ENCODE measurements at places on chromosomes 7 and 10. TPM values are rescaled to one million over a fixed set of nuclear protein-coding genes. Genes with fewer than 3 reads are reported as not detected.

- DNase-seq: no peak
These were observed 75.8 kb upstream of the MRLN start for GRCh38 chr10:59829024-59829423.

GRCh38 chr10:106573106-106573505 lies 591.4 kb downstream of the SORCS1 start:
- no peak for DNase-seq

GRCh38 chr7:91292506-91292905 lies 28.3 kb downstream of the FZD1 start:
- DNase-seq: no peak

DNA sequence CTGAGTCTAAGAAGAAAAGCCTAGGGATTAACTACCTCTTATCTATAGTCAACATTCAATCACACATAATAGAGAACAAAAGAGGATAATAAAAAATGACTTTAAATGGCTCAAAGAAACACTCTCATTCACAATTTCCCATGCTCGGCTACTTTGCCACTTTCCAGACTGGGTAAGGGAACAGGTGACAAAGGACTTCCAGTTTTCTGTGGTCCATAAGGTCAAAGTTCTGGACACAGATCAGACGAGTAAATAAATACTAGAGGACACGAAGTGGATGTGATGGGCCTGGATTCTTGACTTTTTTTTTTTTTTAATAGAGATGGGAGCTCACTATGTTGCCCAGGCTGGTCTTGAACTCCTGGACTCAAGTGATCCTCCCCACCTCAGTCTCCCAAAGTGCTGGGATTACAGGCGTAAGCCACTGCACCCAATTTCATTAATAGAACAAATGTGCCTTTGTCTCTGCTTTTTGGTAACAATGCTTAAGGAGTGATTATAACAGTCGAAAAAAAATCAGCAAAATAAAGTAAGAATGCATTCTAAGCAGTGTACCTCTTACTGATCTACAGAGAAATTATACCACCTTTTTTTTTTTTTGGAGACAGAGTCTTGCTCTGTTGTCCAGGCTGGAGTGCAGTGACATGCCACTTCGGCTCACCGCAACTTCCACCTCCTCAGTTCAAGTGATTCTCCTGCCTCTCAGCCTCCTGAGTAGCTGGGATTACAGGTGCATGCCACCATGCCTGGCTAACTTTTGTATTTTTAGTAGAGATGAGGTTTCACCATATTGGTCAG lies 70.6 kb downstream of the WAPL start:
- DNase-seq: no peak

- DNase-seq: no peak
These were observed 27.1 kb downstream of the ABCB4 start for GRCh38 chr7:87448388-87448787.

DNA sequence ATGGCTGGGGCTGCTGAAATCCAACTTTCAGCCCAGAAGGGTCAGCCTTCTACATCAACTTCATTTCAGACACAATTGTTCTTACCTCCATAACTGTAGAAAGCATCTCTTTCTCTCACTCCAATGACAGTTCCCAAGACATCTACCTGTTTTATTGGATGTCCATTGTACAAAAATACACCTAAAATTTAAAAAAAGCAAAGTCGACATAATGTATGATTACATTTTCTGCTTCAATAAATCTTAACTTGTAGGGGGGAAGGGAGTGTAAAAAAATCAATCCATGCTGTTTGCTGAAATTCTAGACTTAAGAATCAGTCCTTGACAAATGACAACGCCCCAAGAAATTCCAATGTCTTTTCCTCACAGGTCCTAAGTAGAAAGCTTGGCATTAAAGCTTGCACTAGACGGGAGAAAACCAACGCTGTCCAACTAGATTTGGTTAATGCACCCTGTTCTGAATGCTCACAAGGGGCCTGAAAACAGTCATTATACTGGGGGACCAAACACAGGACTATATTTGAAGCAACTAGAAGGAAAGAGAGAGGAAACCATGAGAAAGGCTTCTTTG lies 7.5 kb downstream of the STN1 start:
- no peak for DNase-seq

- no peak for DNase-seq
These were observed 138.2 kb downstream of the PLCE1 start for GRCh38 chr10:94131885-94132284.

DNA sequence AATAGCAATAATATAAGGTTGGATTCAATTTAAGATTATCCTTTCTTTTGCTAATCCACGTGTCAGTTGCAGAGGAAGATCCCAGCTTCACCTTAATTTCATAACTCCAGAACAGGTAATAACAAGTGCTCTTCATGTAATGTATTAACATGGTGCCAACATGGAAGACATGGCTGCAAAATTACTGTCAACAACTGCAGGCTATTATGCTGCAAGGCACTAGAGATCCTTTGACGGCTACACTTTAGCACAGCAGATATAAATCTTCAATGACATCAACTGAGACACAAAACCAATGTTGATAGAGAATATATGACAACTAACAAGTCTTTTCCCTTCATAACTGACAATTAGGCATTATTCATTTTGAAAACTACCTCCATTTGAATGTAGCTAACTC lies 96.1 kb downstream of the RNF133 start:
- DNase-seq: no peak

GRCh38 chr10:80599424-80599847 lies 61.7 kb downstream of the SH2D4B start:
- no peak for DNase-seq

GRCh38 chr10:70738006-70738760 lies 47.0 kb downstream of the TBATA start:
- no peak for DNase-seq

DNA sequence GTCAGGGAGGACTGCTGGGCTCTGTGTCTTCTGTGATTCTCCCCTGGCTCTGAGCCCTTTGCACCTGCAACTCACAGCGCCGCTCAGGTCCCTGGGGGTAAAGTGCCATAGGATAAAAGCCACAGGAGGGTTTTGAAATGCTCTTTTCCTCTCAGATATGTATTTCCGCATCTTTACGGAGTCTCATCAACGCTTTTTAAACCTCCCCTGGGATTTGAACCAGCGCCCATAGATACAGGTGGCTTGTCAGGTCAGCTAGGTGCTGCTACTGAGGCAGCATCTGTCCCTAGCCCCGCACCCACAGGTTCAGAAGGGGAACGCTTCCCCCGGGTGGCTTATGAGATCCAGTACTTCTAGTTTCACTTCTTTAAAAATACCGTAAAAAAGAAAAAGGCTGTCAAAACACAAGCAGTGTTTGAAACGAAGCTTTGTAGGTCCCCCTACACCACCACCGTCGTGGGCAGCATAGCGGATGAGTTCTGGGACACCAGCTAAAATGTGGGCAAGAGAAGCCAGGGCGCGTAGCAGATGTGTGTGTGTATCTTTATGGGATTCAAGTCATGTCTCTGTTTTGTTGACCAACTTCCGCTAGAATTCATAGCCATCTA lies 173.5 kb downstream of the CUX1 start:
- DNase-seq: no peak

DNA sequence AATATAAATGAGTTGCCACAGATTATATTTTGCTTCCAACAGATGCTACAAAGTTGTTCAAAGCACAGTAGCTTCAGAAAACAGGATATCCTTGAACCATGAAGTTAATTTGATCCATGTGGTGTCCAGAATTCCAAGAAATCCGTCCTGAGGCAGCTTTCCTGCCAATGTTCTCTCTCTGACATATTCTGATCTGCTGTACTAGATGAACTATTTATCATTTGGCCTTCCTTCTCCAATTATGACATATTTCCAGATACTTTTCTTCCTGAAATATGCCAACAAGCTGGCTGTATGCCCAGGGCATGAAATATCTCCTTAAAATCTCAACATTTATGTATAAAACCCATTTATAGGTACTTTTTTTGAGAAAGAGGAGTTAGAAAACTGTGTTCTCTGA lies 141.1 kb downstream of the SPAG6 start:
- no peak for DNase-seq

DNA sequence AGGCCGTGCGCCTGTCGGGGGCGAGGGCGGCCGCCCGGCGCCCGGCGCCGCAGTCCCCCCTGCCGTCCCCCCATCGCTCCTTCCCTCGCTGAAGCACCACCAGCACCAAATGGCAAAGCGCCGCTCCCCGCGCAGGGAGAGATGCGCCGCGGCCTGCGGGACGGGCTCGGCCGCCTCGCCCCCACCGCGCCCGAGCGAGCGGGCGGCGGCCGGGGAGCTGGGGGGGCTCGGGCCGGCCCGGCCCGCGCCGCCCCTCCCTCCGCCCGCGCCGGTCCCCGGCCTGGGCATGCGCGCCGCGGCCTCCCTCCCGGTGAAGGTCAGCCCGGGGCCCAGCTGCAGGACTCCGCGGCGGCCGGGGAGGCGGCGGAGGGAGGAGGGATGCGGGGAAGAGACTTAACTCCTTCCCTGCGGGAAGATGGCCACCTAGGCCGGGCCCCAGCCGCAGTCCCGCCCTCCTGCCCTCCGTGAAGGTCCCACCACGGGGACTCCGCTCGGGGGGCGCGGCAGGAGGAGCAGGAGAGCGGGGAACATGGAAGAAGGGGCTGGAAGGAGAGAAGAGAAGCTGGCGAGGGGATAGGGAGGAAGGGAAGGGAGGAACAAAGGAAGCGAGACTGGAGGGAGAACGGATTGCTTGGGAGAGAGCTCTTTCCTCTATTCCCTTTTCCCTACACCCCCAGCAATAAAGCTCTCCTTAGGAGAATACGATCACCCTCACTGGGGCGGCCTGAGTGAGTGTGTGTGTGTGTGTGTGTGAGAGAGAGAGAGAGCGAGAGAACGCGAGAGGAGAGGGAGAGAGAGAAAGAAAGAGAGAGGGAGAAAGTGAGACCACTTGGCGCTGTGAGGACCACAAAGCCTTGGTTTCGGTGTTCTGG lies 3.4 kb upstream of the SMARCD3 start:
- no peak for DNase-seq

DNA sequence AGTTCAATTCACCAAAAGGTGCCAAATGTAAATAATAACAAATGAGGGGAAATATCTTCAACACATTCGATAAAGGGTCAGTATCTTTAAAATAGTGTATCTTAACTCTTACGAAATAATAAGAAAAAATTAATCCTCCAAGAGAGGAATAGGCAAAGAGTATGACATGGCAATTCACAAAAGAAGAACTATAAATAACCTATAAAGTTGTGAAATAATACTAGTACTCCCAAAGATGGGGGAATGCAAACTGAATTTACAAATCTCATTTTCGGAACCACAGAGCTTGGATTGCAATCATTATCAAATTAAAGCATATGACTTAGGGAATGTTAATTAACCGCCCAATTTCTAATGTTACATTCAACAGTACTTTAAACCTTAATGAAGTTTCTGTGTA lies 78.2 kb upstream of the TARP start:
- DNase-seq: no peak

- no peak for DNase-seq
These were observed 98.6 kb downstream of the GRM8 start for GRCh38 chr7:127154101-127154500.

DNA sequence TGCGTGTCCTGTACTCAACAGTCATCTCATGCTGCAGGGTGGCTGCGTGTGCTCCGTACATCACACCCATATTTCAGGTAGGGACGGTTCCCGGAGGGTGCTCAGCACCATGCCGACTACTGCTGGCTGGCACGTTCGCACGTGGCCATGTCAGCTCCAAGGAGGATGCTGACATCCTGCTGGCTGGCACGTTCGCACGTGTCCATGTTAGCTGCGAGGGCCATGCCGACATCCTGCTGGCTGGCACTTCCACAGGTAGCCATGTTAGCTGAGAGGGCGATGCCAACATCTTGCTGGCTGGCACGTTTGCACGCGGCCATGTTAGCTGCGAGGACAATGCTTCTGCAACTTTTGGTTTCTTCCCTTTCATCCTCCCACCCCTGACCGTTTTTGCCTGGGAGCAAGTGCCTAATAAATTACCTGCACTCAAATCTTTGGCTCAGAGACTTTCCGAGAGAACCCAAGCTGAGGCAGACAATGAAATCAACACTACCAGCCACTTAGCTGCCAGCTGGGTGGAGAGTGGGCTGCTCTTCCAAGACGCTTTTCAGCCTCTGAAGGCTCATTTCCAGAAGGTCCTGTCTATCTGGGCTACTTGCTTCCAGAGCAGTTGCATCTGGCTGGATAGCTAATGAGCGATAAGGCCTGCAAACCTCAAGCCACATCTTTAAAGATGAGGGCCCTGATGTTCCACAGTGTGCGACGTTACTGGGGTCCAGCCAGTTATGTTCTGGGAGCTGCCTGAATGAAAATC lies 104.6 kb downstream of the WDR37 start:
- DNase-seq: no peak

GRCh38 chr7:88089561-88089960 lies 130.3 kb downstream of the SRI start:
- no peak for DNase-seq

- peak; percentile 29 for DNase-seq
These were observed 1.7 kb downstream of the ESYT2 start for GRCh38 chr7:158827411-158828132.

GRCh38 chr10:19762026-19762425 lies 54.2 kb upstream of the PLXDC2 start:
- DNase-seq: no peak

GRCh38 chr10:127853868-127854768 lies 38.6 kb downstream of the CLRN3 start:
- DNase-seq: peak; percentile 65

A1CF gene
- total RNA-seq: 66.0 TPM

NKX1-2 gene
- total RNA-seq: not detected

GPR37 gene
- total RNA-seq: 0.61 TPM

MALSU1 gene
- 35.1 TPM for total RNA-seq

FFAR4 gene
- 36.9 TPM for total RNA-seq

NACAD gene
- 0.61 TPM for total RNA-seq

HACD1 gene
- 3.2 TPM for total RNA-seq

TMEM139 gene
- 21.8 TPM for total RNA-seq

HMX3 gene
- total RNA-seq: 1.2 TPM

DPP6 gene
- 0.37 TPM for total RNA-seq

DYDC2 gene
- not detected for total RNA-seq

KLHDC10 gene
- 29.0 TPM for total RNA-seq

Data from left colon (tissue), 2 donors.